Pancreas (tissue), 10 donors: ENCODE measurements at places on chromosomes 3 and 15. TPM values are rescaled to one million over a fixed set of nuclear protein-coding genes. Genes with fewer than 3 reads are reported as not detected.

DNA sequence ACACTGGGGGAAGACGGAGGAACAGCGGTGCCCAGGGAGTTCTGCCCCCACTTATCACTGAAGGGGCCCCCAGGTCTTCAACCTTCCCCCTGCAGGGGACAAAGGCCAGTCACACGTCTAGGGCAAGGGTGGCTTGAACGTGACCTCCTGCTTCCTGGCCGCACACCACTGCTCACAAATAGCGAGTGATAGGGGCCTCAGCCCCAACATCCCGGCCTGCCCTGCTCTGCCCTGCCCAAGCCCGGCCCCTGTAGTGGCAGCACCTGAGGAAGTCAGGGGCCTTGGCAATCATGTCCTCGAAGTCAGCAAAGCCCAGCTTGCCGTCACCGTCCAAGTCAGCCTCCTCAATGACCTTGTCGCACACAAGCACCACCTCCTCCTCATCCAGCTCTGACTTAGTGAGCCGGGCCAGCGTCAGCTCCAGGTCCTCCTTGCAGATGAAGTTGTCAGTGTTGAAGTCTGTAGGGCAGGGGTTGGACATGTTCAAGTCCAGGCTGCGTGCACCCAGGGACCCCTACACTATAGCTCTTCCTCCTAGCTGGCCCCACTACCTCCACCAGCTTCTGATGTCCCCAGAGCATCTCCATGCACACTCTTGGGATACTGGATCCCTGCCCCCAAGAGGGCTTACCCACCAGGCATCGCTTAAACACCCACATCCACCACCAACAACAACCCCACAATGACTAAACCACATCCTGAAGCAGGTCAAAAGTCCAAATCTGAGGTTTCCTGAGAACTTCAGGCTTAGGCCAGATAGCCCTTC is 13.3 kb downstream of the SH2D7 start:
- DNase-seq = no peak

DNA sequence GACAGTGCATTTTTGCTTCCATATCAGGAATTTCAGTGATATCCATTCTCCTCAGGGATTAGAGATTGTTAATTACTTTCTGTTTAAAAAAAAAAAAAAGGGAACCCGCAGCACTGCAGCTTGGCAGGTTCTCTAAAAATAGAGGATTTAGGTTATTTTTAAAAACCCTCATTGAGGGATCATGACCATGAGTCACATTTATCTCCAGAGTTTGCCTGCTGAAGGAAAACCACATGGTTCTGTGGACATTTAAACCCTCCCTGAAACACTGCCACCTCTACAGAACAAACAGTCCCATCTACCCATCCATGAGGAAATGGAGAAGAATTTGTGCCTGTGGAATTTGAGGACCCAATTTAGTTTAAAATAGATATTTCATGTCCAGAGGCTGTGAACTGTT is 66.2 kb upstream of the UBE2E1 start:
- no peak for DNase-seq

DNA sequence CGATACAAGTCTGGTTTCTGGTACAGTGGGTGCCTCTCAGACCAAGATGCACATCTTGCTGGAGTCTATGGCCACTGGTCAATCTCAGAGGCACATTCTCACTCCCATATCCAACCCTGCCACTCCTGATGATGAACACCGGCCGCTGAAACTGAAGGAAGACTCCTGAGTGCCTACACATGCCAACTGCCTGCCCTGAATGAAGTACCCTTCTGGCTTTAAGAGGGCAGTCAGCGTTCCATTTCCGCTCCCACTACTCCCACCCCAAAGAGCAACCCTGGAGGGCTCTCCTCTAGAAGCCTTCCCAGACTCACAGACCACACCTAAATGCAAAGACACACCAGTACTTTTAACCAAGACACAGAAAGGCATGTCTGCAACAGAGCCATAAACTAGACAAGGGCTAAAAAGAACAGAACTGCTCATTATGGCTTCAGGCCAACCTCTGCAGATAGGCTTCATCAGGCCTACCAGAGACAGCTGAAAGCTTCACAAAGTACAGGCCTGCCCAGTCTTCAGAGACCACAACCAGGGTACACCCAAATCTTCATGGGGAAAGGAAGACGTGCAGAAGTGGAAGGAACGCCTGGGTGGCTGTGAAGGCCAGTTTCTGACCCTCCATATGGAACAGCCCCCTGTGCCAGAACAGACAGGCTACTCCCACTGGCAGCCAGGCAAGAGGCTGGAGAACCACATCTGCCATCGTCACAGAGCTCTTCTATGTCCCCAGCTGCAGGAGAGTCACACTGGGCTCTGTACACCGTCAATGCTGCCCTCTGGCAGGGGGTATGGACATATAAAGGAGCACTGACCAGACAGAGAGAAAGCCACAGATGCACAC is 14.3 kb downstream of the ANP32A start:
- no peak for DNase-seq

- no peak for DNase-seq
Observed at GRCh38 chr3:56939834-56940233, 120.6 kb upstream of the SPATA12 start.

GRCh38 chr3:129023909-129024308 is 22.8 kb downstream of the EFCC1 start:
- DNase-seq = no peak

DNA sequence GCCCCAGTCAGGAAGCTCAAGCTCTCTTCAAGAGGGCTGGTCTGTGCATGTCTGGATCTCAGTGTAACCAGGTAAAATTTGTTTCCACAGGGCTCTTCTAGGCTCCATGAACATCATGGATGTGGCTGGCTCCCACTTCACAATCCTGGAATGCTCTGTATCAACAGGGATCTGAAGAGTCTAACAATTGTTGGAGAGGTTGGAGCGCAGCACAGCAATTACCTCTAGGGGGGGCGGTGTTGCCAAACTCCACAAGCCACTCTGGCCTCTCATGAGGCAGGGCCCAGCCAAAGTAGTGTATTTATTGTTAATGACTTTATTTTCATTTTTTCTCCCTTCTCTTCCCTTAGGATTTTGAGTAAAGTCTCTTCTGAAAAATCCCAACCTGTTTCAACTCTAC is 6.1 kb upstream of the EIF2B5 start:
- DNase-seq = no peak

GRCh38 chr15:70563561-70564095 is 199.7 kb downstream of the UACA start:
- no peak for DNase-seq

GRCh38 chr3:46114323-46114988 is 87.2 kb upstream of the XCR1 start:
- no peak for DNase-seq

GRCh38 chr3:16692486-16693344 is 87.5 kb upstream of the DAZL start:
- DNase-seq = no peak

WDR49 gene
- total RNA-seq = 0.79 TPM

SLC38A3 gene
- total RNA-seq = 28.7 TPM
